Skeletal muscle cell (primary cell): ENCODE measurements at places on chromosomes 16 and 17.

- no peak for DNase-seq
Measured at GRCh38 chr16:24015923-24016322, 180.1 kb downstream of the PRKCB start.

DNA sequence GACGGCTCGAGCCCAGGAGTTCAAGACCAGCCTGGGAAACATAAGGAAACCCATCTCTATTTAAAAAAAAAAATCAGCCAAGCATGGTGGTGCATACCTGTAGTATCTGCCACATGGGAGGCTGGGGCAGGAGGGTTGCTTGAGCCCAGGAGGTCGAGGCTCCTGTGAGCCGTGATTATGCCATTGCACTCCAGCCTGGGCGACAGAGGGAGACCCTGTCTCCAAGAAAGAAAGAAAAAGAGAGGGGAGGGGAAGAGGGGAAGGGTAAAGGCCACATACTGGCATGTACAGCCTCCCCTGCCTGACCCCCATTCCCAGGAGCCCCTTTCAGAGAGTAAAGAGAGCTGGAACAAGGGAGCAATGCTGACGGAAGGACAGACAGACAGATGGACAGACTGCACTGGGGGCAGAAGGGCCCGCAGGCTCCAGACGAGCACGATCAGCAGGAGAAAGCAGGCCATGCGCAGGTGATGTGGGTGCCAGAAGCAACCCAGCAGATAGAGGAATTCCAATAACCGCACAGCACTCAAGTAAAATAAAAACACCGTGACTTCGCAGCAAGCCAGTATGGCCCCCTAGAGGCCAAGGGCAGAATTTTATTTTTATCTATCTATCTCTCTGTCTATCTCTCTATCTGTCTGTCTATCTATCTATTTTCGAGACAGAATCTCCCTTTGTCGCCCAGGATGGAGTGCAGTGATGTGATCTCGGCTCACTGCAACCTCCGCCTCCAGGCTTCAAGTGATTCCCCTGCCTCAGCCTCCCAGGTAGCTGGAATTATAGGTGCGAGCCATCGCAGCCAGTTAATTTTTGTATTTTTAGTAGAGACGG is 27.1 kb upstream of the SNN start:
- peak; percentile 39 for DNase-seq

DNA sequence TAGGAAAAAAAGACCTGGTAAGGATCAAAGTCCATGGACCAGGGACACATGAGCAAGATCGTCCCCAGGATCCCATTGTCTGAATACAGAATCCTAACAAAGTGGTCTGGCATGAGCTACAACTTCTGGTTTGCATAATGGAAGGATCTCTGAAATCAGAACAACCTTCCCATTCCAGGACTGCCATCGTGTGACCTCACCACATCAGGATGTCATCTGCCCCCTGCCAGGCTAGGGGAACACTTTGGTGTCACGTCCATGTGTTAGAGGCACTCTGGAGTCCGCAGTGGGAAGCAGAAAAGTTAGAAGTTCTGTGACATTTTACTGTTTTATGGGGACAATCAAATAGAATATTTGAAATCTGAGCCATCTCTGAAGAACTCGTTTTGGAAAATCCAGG is 160.7 kb downstream of the RGS9 start:
- no peak for DNase-seq

GRCh38 chr17:79923974-79924638 is 84.9 kb upstream of the CBX4 start:
- no peak for DNase-seq

DNA sequence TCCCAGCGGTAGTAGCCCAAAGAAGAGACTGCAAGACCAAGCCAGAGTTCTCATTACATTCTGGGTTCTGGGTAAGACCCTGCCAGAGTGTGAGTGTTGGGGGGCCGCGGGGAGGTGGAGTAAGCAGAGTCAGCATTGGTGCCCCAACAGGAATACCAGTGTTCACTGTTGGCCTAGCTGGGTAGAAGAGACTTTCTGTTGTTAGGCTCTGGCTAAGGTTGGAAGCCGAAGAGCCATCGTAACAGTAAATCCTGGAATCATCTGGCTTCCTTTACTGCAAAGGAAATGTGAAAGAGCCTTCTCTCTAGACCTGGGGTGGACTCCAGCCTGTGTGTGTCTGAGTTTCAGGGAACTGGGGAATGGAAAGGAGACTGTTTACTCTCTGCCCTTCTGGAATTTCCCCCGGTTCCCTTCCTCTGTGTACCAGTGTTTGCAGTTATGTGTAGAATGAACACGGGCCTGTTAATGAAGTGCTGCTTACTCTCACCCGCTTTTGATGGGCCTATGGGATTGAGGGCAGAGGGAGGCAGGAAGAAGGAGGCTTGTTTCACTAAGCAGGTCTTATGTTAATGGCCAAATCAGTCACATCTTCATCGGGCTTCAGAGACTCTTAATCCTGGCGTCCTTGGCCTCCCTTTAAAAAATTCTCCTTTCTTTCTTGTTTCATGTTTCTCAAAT is 68.5 kb downstream of the WWP2 start:
- DNase-seq = no peak

DNA sequence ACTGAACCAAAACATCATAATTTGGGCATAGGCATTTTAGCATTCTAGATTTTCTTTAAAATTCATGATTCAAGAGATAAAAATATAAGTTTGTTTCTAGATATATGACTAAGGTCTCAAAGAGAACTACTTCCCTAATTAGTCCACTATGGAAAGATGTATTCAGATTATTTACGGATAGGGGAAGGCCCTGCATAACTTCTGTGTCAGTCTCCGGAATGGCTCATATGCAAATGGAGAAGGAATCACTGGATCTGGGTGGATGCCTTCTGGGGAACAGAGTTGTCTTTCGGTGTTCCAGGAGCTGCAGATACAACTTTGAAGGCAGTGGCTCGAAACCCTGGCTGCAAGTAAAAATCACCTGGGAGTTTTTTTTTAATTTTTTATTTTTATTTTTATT is 17.1 kb upstream of the WFIKKN2 start:
- no peak for DNase-seq

DNA sequence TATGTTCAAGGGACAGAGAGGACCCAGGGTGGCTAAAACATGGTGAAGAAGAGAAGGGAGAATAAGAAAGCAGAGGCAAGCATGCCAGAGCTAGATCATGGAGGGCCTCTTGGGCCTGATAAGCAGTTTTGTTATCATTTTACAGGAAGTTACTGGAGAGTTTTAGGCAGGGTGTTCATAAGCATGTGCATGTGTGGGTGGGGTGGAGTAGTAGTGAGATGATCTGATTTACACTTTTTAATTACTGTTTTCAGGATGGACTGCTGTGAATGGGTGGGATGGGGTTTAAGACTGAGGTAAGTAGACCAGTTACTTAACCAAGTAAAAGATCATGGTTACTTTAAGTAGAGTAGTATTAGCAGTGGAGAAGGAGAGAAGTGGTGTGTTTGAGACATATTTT is 173.6 kb downstream of the PHKB start:
- no peak for DNase-seq

DNA sequence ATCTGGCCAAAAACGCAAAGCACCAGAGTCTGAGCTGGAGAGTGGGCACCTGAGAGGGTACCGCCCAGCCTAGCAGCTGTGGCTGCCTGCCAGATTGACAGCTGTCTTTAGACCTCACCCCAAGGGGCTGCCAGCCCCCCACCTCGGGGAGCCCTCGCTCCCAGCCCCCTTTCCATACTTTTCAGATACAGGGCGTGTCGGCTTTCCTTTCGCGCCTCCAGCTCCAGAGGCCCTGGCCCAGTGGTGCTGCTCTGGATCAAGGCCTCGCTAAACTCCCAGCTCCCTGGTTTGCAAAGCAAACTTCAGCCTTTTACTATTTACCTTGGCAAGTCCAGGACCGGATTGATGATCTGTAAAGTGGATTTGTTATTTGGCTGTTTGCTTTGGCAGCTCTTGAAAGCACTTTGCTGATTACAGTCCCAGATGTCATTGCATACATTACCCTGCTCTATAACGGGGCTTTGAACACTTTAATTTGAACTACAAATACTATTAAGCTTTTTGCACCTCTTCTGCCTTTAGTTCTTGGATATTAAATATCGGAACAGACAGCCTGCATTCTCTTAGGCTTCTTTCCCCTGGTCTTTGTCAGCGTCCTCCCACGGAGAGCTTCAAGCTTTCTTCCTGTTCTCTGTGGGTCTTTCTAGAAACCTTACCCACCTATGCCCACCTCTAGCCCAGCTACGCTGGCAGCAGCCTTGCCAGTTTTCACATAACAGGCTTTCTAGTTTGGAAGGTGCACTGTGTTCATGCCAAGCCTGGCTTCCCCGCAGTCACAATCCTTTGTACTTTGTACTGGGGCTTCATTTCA is 63.6 kb upstream of the TBX2 start:
- no peak for DNase-seq

- no peak for DNase-seq
Measured at GRCh38 chr17:38561416-38562214, 44.1 kb downstream of the SRCIN1 start.

DNA sequence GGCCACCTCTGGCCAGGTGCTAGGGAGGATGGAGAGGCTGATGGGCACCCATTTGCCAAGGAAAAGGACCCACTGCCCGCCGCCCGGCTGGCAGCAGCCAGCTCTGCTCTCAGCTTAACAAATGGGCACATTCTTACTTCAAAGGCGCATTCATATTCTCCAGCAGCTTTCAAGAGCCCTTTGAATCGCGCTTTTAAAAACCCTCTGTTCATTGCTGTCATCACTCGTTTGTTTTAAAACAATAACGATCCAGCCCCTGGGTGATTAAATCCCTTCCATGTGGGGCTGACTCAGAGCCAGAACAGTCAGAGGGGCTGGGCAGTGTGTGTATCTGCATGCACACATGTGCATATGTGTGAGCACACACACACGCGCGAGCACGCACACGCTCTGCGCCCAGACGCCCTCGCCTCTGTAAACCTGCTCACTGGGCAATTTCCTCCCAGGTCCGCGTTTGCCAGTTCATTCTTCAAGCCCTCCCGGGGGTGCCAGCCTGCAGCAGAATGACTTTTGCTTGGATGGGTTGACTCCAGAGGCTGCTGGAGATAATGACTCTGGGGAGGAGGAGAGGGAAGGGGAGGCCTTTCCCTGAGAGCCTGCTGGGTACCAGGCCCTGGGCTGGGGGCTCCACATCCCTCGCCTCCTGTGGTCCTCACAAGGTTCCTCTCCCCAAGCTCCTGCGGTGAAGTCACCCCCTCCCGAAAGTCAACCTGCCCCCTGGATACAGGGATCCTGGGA is 133.1 kb downstream of the SDK2 start:
- DNase-seq = no peak

DNA sequence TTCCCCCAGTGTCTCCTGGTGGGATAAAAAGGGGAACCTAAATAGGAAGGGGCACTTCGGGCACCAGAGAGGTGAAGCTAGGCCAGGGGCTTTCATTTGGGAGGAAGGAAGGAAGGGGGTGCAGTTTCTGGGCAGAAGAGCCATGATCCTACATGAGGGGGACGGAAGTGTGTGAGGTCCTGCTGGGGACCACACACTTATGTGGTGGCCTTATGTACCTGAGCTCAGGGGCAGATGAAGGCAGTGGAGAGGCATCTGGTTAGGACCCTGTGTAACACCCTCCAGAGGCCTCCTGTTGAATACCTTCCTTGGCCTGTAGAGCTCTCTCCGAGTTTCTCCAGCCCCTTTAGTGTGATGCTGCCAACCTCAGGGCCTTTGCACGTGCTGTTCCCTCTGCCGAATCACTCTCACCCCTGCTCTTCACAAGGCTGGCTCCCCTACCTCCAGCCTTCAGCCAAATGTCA is 21.2 kb downstream of the IGFBP4 start:
- no peak for DNase-seq

- no peak for DNase-seq
Measured at GRCh38 chr16:50652836-50653425, 28.2 kb downstream of the SNX20 start.

DNA sequence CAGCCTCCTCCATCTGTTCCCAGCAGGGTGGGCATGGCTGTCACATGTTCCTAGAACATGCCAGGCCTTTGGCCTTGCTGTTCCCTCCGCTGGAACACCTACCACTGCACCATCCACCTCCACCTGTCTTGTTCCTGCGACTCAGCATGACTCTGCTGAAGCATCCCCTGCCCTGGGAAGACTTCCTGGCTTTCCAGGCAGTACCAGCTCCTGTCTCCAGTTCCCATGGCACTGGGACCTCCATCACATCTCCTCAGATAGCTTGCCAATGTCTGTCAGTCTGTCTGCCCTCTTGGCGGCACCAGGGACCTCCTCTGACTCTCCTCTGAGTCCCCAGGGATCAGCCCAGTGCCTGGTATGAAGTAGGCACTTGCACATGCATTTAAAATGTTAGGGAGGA is 15.7 kb downstream of the PDP2 start:
- DNase-seq = no peak
